ENCODE measurements at places on chromosomes 16 and 17. TPM values are rescaled to one million over a fixed set of nuclear protein-coding genes. Genes with fewer than 3 reads are reported as not detected.

HSD11B2 gene
- total RNA-seq = 0.53 TPM

GABARAP gene
- total RNA-seq = 244 TPM

TP53TG3C gene
- total RNA-seq = not detected

COIL gene
- total RNA-seq = 17.9 TPM

CEP20 gene
- total RNA-seq = 81.5 TPM

SRCIN1 gene
- total RNA-seq = 1.8 TPM

TPPP3 gene
- not detected for total RNA-seq

KRT9 gene
- not detected for total RNA-seq

MT1F gene
- total RNA-seq = 39.1 TPM

FLOT2 gene
- total RNA-seq = 138 TPM

MCRIP1 gene
- 61.9 TPM for total RNA-seq

PYY gene
- not detected for total RNA-seq

C16orf54 gene
- total RNA-seq = 23.7 TPM

ENPP7 gene
- total RNA-seq = not detected

PRM3 gene
- not detected for total RNA-seq

SPATA32 gene
- 1.7 TPM for total RNA-seq

CDH5 gene
- not detected for total RNA-seq

SPIRE2 gene
- 0.91 TPM for total RNA-seq

HAGHL gene
- total RNA-seq = 11.4 TPM

ARL5C gene
- 0.16 TPM for total RNA-seq

FBXW10B gene
- 1.5 TPM for total RNA-seq

SOST gene
- total RNA-seq = not detected

RGS9 gene
- 5.8 TPM for total RNA-seq

B9D1 gene
- 4.3 TPM for total RNA-seq

CES4A gene
- 24.4 TPM for total RNA-seq

SDR42E1 gene
- total RNA-seq = 13.0 TPM

ACD gene
- total RNA-seq = 73.0 TPM

ABCA5 gene
- total RNA-seq = 31.1 TPM

PHF23 gene
- 28.9 TPM for total RNA-seq

EXOC3L1 gene
- not detected for total RNA-seq

GAST gene
- not detected for total RNA-seq

TMEM231 gene
- 3.5 TPM for total RNA-seq

COG1 gene
- 36.2 TPM for total RNA-seq

SLC5A10 gene
- total RNA-seq = not detected

CCL4 gene
- total RNA-seq = 200 TPM

ATP2C2 gene
- not detected for total RNA-seq

NXPH3 gene
- total RNA-seq = 0.44 TPM

MPG gene
- 49.6 TPM for total RNA-seq

CMTM2 gene
- total RNA-seq = 1.2 TPM

CAMKK1 gene
- 2.6 TPM for total RNA-seq

SPN gene
- 84.4 TPM for total RNA-seq

KRT36 gene
- total RNA-seq = not detected

NPIPA8 gene
- not detected for total RNA-seq

ASGR2 gene
- not detected for total RNA-seq

PPP4C gene
- 124 TPM for total RNA-seq

HYDIN gene
- total RNA-seq = 1.2 TPM
